ENCODE measurements at places on chromosomes 3 and 15.
A peak's percentile ranks its signal among the peaks of the same experiment; 100 is the strongest.

DNA sequence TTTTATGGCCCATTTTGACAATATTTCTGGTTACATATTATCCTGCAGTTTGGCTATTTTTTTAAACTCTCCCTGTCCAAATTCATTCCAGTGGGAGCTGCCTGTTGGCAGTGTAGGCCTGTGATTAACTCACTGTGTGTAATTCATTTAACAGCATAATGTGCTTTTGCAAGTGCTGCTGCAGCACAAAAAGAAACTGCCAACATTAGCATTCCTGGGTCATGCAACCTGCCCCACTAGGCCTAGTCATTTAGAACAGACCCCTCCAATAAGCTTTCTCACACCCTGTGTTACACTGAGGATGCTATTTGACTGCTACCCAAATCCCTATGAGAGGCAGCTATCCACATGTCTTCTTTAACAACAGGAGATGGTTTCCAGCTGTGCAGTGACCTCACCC lies 251.2 kb upstream of the UBE2E2 start:
- DNase-seq, result no peak

DNA sequence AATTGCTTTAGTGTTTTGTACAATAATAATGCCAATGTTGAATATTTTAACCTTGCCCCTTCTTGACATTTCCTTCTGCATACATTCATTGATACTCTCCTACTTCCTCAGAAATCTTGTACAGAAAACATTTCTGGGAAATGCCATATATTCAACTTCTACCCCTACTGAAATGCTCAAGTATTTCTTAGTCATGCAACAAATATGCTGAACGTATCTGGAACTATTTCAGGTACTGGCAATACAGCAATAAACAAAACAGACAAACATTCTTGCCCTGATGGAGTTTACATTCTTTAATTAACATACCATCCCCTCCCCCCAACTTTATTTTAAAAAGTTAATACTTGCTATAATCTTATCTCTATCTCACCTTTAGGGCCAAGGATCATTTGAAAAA lies 147.2 kb downstream of the STAG1 start:
- no peak for DNase-seq

DNA sequence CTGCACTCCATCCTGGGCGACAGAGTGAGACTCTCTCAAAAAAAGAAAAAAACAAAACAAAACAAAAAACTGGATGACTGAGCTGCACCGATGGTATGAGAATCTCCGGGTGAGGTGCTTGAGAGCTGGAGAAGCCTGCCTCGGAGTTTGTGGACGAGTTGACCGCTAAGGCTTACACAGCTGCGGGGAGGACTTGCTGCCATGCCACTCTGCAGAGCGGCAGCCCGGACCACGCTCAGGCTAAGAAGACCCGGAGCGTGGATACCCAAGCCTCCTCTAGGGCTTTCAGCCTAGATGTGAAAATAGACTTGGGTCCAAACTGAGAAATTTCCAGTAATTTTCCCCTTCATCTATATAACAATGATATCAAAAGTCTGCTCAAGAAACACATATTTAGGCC lies 16.0 kb downstream of the NRROS start:
- no peak for DNase-seq

DNA sequence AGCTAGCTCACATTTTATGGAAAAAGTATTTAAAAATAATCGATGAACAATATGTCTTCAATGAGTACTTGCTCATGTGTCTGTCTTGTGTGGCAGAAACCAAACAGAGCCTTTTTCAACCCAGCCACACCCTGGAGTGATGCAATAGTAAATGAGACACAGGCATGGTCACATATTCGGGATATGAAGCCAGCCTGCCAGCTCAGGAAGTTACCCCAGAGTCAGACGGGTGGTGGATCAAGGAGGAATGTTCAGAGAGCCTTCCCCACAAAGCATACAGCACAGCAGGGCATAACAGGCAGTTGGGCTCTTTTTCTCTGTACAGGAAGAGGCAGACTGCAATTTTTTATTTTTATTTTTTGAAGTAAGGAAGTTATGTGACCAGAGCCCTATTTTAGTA lies 27.3 kb downstream of the LARP6 start:
- peak; percentile 49 for DNase-seq

GRCh38 chr3:38396239-38396638 lies 49.7 kb downstream of the XYLB start:
- DNase-seq, result no peak

- DNase-seq, result no peak
These were observed 198.8 kb upstream of the TTC14 start for GRCh38 chr3:180403156-180403555.

- DNase-seq, result peak; percentile 1
These were observed 339.9 kb upstream of the RGMA start for GRCh38 chr15:93428807-93429351.

Data from ureter (tissue), 1 donor.